ENCODE measurements at places on chromosomes 7 and 10.

DNA sequence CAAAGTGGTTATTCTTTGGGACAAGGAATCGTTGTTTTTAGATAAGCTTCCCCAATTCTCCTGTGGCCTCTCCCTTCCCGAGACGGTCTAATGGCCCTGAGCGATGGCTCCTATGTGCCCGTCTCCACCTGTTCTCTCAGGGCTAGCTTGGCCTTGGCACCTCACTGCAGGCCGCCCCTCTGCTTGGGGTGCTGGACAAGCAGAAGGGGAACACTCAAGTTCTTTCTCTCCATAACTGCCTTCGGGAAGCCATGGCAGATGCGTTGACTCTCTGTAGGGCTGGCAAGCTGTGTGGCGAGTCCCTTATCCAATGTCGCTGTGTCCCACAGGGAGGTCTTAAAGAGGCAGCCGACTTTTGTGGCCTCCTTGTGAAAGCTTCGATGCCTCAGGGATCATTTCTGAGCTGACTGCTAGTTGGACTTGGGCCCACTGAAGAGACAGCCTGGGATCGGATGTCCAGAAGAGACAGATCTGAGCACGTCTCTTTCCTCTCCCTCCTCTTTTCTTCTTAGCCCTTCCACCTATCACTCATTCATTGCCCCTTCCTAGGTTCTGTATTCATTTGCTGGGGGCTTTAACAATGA lies 70.8 kb downstream of the GRK5 start:
- DNase-seq: no peak

DNA sequence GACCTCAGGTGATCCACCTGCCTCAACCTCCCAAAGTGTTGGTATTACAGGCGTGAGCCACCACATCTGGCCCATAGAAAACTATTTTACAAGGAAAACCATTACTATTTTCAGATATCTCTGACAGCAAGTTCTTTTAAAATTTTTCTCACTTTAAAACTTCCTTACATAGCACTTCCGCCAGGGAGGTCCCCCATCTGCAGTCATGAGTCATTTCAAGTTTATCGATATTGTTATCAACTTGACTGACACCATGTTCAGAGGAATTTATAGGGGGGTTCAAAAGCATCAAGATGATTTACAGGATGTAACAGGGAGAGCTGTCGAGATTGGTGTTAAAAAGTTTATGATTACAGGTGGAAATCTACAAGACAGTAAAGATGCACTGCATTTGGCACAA lies 88.8 kb downstream of the NRBF2 start:
- DNase-seq: no peak

GRCh38 chr10:61342858-61343572 lies 110.2 kb downstream of the TMEM26 start:
- DNase-seq: no peak

DNA sequence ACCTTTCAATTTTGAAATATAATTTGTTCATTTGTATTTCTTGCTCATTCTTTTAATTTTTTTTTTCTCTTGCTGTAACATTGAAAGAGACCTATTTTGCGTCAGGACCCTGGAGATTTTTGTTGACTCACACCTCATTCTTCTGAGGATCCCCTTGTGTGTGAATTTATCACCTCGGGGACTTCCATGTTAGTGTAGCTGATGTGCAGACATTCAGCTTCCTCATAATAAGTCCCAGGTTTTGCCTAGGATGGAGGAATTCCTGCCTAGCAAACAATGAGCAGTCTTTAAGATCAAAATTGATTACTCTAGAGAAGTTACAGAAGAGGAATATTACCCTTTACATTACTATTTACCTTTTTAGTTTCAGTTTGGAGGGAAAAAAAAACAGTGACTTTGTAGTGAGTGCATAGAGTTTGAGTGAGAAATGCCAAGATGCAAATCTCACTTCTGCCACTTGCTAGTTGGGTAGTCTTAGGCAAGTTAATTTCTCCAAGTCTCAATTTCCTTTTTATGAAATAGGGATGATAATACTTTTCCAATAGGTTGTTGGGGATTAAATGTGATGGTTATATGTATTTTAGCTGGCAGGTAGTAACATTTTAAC lies 14.3 kb downstream of the TES start:
- no peak for DNase-seq

DNA sequence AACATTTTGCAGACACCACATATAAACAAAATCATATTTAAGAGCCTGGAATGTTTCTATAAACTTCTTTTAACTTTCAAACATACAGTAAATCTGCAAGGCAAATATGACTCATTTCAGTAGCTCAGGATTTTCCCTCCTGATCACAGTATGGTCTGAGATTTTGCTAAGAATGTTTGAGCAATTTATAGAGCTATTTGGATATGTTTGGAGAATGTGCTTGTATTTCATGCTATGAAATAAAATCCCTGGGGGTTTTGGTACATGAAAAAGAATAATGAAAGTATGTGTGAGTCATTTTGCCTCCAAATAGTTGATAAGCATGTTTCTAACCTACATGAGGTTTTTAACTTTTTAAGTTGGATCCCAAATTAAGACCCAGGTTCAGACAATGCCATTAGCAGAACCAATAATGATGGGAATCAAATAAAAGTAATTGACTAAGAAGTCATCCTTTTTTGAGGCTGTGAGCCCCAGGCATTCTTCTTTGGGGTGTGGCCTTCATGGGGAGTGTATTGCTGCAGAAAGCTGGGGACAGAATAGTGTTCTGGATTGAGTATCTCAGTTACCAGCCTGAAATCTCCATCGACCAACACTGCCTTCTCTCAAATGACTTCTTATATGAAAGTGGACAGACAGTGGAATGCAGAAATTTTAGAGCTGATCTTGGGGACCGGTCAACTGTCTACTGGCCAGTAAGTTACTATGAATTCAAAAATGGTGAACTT lies 66.1 kb upstream of the AGBL3 start:
- no peak for DNase-seq

DNA sequence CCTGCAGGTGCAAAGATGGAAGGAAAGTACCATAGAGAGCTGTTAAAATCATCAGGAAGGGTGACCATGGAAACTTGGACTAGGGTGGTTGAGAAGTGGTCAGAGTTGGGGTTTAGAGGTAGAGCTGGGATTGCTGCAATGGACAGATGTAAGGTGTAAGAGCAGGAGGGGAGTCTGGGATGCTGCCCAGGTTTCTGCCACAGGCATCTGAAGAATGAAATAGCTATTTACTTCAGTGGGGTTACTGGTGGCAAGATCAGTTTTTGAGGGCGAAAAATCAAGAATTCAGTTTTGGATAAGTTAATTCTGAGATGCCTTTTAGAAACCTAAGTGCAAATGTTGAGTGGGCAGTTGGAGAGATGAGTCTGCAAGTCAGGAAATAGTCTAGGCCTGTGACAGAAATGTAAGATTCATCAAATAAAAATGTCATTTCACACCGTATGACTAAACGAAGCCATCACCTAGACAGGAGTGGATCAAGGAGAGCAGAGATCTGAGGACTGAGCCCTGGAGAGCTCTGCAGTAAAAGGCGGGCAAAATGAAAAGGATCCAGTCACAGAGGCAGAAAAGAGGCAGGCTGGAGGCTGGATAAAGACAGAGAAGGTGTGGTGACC lies 22.7 kb upstream of the TOMM7 start:
- no peak for DNase-seq

DNA sequence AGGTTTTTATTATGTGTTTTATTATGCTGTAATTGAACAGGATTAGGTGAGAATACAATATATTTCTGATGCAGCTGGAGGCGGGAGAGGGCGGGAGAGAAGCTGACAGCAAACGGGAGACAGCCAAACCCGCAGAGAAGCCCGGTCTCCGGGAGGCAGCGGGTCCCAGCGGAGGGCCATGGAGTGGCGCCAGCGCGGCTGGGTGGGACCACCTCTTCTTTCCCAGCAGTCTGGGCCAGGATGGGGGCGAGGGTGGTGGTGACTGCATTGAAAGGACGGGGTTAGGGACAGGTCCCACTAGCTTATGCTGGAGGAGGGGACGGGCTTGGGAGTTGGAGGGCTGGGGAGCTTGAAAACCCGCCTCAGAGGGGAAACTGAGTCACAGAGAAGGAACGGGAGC lies 14.5 kb upstream of the KAZALD1 start:
- no peak for DNase-seq

DNA sequence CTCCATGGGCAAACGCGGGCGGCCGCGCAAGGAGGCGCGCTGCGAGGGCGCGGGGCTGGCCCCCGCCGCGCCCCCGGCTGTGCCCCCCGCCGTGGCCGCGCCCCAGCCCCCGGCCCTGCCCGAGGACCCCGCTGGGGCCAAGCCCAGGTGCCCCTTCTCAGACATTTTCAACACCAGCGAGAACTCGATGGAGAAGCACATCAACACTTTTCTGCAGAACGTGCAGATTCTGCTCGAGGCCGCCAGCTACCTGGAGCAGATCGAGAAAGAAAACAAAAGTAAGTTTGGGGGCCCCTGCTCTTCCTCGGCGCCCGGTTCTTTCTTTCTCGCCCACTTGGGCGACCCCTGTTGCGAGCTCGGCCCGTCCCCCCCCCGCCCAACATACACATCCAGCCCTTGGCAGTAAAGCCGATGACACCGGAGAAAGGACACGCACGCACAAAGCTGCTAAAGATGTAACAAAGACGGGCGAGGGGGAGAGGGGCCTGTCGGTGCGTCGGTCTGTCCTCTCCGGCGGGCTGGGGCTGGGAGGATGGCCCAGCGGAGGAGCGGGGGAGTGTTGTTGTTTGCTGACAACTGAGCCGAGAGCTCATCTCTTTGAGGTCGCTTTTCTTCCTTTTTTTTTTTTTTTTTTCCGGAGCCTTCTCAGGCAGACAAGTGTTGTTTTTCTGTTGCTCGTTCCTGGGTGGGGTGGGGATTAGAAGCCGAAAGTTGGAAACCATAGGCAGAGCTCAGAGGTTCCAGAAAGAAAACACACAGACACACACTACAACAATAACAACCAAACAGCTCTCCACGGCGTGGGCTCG lies 604 bp downstream of the MXI1 start:
- no peak for DNase-seq

GRCh38 chr7:30805081-30805691 lies 34.0 kb downstream of the MINDY4 start:
- DNase-seq: no peak

- no peak for DNase-seq
These were observed 33.3 kb downstream of the A1CF start for GRCh38 chr10:50851884-50852671.

DNA sequence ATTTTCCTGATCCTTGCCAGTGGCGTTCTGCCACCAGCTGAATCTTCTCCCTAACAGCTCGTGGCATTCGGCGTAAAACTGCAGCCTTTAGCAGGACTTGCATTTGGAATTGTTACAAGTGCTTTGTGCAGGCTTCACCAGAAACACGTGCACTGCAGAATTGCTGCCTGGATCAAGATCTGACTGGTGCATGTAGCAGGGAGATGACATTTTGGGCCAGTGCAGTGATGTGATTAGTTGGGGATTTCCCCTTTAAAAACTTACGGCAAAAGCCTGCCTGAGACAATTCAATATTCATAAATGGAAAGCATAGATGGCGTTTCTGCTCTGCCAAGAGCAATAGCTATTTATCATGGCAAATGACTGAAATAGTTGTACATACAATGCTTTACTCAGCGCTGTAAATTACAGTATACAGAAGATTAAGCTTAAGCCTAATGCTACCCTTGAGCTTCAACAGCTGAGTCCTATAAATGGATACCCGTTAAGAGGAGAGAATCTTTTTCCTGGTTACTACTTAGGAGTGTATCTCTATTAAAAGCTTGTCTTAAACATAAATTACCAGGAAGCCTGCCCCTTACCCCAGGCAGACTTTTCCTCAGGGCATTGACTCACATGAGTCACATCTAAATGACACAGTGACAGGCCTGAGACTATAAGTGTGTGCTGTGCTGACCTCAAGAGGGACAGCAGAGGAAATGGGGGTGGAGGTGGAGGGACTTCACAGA lies 106.3 kb downstream of the ATXN7L1 start:
- no peak for DNase-seq

DNA sequence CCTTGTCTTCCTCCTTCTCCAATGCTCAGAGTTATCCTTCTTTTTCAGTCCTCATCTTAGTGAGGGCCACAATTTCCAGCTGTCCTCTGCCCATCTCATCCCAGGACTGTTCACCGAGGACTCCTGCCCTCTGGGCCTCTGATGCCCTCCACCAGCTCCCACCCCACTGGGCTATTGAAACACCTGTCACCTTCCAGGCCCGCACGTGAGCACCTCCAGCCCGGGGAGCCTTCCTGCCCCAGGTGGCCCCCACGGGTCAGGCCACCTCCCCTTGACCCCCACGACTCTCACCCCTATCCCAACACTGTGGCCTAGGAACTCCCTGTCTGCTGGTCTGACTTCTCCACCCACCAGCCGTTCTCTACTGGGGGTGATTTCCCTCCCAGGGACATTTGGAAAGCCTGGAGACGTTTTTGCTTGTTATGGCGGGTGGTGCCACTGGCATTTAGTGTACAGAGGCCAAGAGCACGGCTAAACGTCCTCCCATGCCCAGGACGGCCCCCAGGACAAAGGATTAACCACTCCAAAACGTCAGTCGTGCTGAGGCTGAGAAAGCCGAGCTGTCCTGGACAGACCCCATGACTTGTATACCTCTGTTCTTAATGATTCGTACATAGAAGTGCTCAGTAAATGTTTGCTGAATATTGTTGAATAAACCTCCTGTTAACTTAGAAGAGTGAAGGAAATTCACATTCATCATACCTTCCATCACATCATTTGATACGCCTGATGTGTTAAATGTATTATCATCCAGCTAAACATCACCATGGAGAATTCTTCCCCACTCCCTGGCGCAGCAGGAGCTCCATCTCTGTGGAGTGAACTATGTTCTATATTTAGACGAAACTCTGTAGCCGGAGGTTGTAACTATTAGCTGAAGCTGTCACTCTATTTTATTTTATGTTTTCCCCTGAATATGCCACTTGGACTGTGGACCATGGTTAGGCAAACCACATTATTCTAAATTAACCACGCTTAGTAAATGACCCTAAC lies 270.1 kb upstream of the SHH start:
- no peak for DNase-seq

DNA sequence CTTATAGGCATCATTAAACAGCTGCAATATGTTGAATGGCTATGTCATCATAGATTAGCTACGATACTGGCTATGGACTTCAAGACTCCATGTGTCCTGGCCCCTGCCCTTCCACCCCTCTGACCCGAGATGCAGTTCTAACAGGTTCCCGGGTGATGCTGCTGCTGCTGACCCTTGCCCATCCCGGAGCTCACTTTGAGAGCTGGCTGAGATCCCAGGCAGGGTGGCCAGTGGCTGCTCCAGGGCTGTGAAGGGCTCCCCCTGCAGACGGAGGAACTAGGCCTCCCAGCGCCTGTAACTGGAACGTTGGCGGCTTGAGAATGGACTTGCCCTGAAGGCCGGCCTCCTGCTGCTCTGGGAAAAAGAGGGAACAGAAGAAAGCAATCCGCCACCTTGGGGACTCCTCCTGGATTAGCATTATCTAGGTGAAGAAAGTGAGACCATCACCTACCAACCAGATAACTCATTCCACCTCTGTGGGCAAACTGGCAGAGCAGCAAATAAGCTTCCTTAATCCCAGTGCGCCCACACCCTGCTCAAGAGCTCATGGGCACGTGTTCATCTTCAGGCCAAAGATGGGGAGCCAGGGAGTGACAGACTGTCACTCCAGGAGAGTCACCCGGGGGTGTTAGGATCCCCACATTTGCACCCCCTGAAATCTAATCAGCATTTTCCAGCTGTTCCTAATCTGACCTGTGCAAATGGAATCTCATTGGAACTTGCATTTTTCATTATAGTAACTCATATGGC lies 56.8 kb downstream of the PARP12 start:
- DNase-seq: no peak

Measured in NCI-H1417 treated with DMSO at 0.1 percent for 48 hours (cell line).